M059J (cell line): ENCODE measurements at places on chromosomes 12 and 14. TPM values are rescaled to one million over a fixed set of nuclear protein-coding genes. Genes with fewer than 3 reads are reported as not detected.
A peak's percentile ranks its signal among the peaks of the same experiment; 100 is the strongest.

GRCh38 chr14:37091651-37092050, 80.8 kb downstream of the SLC25A21 start:
- DNase-seq, result peak; percentile 55

DNA sequence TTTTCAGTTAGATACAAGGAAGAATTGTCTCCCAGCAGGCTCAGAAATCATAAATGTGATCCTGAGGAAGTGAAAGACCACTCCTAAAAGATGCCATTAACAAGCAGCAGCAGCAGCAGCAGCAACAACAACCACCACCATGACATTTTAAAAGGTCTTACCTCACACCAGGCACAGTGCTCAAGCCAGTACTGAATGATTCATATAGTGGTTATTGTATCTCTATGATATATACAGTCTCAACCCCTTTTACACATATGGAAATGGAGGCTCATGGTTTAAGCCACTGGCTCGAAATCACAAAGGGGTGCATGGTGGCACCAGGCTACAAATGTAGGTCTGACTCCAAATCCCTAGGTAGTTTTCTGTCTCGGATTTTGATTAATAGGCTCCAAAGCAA, 126.9 kb downstream of the KTN1 start:
- no peak for DNase-seq

CELA1 gene
- not detected in 2 replicates for total RNA-seq

KLRG1 gene
- total RNA-seq, result not detected in 2 replicates

SSTR1 gene
- total RNA-seq, result 0.12 and 0.64 TPM in 2 replicates
